Endothelial cell (in vitro differentiated cells): ENCODE measurements at places on chromosomes 3 and 15.

- peak; percentile 57 for DNase-seq
Observed at GRCh38 chr3:190811775-190812480, 50.6 kb downstream of the GMNC start.

DNA sequence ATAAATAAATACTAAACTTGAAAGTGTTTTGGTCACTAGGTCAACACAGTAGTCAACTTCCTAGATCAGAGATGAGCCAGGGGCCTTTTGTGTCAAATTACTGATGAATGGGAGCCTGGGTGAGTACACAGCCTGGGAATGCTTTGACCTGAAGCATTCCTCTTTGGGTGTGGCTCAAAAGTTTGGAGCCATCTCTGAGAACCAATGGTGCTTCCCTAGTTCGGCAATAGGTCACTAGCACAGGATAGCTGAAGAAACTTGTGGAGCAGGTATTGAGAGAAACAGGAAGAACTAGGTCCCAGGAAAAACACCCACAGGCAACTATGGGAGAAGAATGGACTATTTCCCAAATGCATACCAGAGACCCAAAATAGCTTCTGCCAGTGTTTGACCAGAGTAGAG is 56.6 kb upstream of the PLXND1 start:
- DNase-seq: no peak

- DNase-seq: peak; percentile 69
Observed at GRCh38 chr3:141105828-141106628, 54.9 kb downstream of the SPSB4 start.

DNA sequence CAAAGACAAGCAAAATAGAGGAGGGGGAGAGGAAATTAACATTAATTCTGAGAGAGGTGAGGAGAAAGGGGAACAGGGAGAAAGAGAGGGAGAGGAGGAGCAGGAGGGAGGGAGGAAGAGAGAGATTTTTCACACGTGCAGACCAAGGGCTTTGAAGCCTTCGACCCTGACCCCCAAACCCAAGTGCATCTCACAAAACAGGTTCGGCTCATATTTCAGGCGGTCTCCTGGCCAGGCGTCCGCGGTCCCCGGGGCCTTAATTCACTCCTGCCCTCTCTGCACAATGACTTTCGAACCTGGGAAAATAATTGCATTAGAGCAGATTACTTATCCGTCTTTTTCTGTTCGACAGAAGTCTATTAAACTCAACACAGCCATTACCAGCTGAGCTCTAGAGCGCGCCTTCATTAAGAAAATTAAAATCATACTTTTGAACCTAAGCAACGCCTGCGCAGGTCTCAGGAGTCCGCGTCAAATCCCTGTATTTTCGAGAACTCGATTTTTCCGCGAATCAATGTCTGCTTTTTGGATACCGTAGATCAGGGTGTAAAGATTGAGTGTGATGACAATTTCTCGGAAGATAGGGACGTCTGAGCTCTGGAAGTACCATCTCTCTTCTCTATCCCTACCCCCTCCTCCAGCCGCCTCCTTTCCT is 220.7 kb downstream of the MEIS2 start:
- no peak for DNase-seq

GRCh38 chr15:39639037-39639436 is 58.2 kb downstream of the THBS1 start:
- no peak for DNase-seq

- DNase-seq: peak; percentile 1
Observed at GRCh38 chr15:25175789-25176615, 221.2 kb downstream of the SNRPN start.

DNA sequence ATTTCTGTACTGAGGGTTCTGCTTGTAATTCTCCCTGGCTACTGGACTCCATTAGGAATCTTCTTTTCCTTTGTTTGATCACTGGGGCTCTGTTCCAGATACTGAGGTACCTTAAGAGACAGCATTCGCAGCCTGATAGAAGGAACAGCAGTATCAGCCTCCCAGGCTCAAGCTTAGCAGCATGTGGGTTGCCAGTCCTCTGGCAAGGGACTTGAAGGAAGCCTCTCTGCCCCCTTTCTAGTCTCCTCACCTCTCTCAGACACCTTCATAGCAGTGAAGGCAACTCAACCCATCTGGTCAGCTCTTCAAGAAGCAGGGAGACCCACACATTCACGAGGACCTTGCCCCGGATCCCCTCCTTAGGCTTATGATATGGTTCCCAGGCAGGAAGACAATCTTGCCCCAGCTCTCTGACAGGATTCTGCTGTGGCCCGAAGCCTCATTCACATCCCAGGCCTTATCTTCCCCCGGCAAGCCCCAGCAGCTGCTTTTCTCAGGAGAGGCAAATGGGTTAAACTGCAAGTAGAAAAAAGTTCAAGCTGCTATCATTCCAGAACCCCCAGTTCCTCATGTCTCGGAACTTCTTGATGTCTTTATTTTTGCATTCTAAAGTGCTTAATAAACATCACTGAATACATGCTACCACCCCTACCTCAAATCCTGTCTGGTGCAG is 153.1 kb downstream of the LIPC start:
- no peak for DNase-seq

DNA sequence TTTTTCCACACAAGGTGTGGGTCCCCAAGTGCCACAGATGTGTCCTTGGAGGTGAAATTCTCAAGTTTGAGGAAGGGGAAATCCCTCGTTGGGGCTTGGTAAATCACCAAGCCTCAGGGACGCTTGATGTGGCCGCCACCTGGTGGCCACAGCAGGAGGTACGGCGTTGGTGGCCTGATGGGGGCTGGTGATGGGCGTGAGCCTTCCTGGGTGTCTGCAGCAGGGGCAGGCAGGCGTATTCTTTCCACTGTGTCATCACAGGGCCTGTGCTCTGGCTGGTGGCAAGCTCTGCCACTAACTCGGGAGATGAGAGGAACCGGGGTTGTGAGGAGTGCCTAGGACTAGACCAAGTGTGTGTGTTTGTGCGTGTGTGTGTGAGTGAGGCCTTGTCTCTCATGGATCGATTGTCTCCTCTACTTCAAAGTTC is 4.2 kb downstream of the ACOX2 start:
- DNase-seq: peak; percentile 73

DNA sequence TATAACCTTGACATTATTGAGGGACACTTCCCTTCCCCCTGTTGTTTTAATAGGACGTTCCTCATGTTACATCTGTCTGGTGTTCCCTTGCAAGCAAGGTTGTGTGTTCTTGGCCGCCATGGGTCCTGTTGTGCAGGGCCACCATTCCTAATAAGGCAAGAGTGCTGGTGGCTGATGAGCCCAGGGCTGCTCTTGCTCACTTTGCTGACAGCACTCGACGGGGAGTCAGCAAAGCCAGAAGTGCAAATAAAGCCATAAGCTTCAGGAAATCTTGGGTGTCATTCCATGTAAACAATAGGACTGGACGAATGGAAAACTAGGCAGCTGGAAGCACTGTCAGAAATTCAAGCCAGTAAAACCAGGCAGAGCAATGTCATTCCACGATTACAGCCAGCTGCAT is 75.8 kb downstream of the SQOR start:
- DNase-seq: no peak

- DNase-seq: no peak
Observed at GRCh38 chr3:154285221-154285620, 39.1 kb downstream of the DHX36 start.

GRCh38 chr3:177131927-177132636 is 65.2 kb downstream of the TBL1XR1 start:
- no peak for DNase-seq

DNA sequence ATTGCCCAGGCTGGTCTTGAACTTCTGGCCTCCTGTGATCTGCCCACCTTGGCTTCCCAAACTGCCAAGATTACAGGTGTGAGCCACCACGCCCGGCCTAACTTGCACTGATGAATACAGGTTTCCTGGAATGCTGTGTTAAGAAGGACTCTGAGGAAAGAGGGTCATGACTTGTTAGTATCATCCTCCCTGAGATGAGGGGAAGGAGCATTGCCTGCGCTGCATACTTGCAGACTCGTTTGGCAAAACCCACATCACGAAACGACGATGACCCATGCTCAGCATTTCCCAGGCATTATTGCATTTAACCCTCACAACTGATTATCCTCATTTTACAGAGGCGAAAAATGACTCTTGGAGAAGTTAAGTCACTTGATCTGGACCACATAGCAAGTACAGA is 18.9 kb downstream of the COLQ start:
- DNase-seq: no peak

DNA sequence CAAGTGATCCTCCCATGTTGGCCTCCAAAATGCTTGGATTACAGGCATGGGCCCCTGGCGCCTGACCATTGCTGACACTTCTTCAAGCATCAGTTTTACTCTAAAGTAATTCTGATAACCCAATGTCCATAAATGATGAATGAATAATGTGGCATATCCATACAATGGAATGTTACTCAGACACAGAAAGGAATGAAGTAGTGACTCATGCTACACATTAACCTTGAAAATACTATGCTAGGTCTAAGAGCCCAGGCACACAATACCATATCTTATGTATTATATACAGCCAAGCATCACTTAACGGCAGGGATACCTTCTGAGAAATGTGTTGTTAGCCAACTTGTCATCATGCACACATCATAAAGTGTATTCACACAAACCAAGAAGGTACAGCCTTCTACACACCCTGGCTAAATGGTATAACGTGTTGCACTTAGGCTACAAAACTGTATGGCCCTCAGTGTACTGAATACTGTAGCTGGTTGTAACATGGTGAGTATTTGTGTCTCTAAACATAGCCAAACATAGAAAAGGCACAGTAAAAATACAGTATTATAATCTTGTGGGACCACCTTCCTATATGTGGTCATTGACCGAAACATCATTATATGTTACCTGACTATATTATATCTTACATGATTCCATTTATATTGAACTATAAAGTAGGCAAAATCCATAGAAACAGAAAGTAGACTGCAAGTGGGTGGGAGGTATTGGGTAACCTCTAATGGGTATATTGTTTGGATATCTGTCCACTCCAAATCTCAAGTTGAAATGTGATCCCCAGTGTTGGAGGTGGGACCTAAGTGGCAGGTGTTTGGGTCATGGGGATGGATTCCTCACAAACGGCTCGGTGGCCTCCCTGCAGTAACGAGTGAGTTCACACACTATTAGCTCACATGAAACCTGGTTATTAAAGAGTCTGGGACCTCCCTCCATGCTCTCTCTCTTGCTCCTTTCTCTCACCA is 31.4 kb downstream of the MKRN2 start:
- no peak for DNase-seq

GRCh38 chr3:79651536-79652065 is 116.2 kb downstream of the ROBO1 start:
- DNase-seq: no peak

DNA sequence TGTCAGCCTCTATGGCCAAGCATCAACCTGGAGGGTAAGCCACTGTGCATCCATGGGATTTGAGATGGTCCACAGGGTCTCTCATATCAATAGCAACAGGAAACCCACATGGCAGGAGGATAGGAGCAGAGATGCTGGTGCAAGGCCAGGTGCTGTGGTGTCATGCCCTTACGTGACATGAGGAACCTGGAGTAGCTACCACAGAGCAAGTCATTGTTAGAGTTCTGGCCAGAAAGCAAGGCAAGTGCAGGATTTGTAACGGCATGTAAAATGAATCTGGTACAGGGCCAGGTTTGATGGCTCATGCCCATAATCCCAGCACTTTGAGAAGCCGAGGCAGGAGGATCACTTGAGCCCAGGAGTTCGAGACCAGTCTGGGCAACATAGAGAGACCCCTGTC is 14.8 kb upstream of the ZNF774 start:
- no peak for DNase-seq

GRCh38 chr15:55628369-55628730 is 40.2 kb upstream of the PYGO1 start:
- DNase-seq: no peak

GRCh38 chr3:38453913-38454177 is 155 bp downstream of the ACVR2B start:
- no peak for DNase-seq

DNA sequence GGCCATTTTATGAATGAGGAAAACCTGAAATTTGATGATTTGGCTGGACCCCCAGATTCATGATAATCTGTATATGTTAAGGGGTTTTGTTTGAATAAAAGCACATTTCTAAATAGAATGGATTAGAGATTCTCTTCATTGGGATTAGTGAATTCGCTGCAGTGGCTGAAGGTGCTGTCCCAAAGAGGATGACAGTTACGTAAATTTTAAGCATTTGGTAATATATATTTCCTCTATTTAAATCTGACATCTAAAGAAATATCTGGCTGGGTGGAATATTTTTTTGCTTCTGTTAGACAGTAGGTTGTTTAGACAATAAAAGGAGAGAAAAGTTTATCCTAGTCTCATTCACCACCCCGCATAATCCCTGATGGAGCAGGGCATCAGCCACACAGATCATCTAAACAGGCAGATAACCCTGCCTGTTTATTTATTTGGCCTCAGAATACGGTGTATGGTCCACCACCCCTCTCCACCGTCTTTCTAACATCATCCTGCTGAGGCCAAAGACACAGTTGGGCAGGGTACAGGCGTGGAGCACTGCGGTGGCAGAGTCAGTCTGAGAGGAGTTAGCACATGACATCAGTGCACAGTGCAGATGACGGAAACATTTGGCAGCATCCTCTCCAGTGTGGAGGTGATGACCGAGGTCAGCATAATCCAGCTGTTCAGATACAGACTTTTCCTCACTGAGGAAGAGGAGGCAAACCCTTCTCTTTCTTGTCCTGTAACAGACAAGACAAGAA is 20.4 kb upstream of the NFKBIZ start:
- DNase-seq: no peak

DNA sequence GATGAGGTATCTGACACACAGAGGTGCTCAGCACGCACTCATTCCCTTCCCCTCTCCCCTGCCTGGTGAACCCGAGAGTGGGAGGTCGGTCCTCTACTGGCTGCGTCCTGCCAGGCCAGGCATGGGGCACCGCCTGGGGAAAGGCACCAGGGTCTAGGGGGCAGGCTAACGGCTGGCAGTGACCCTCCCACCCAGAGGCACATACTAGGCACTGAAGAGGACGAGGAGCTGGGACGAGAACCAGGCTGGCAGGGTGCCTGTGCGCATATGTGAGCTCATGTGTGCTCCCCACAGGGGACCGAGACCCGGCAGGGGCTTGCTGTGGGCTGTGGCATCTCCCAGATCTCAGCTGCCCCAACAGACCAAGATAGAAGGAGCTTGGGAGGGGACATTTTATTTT is 86.7 kb downstream of the IQSEC1 start:
- no peak for DNase-seq

DNA sequence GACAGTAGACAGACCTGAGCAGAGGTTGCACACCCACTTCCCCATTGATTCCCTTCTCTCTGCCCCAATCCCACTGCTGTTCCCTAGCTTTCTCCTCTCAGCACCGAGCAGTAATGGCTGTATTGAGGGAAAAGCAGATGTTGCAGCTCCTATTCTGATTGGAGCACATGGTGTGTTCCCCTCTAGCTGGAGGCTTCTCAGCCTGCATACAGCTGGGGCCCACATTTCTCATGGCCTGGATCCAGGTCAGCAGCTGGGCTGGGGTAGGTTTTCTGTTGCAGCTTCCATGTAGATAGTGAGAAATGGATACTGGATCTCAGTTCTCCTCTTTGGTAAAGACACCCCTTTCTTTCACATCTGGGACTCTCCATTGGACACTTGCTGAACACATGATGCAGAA is 50.1 kb downstream of the RYR3 start:
- DNase-seq: no peak

- no peak for DNase-seq
Observed at GRCh38 chr15:70516408-70517193, 246.8 kb downstream of the UACA start.

- DNase-seq: no peak
Observed at GRCh38 chr3:134697830-134698689, 47.2 kb upstream of the KY start.

GRCh38 chr3:141816958-141817357 is 53.8 kb downstream of the GRK7 start:
- DNase-seq: no peak

GRCh38 chr3:171193693-171194092 is 167.2 kb upstream of the SLC2A2 start:
- no peak for DNase-seq
